Stimulated activated naive CD4-positive, alpha-beta T cell treated with Interleukin-2 at 50 U/mL for 16 hours (primary cell): ENCODE measurements at places on chromosomes 12 and 14.
A peak's percentile ranks its signal among the peaks of the same experiment; 100 is the strongest.

- DNase-seq: no peak
These were observed 50.8 kb upstream of the ELK3 start for GRCh38 chr12:96143392-96143791.

GRCh38 chr12:94725375-94726168 lies 75.2 kb upstream of the TMCC3 start:
- no peak for DNase-seq

- DNase-seq: no peak
These were observed 49.1 kb downstream of the CCER1 start for GRCh38 chr12:90905691-90906370.

- DNase-seq: no peak
These were observed 1500.7 kb upstream of the FLRT2 start for GRCh38 chr14:84029246-84029645.

- DNase-seq: no peak
These were observed 25.2 kb downstream of the TMEM30B start for GRCh38 chr14:61255968-61256367.

GRCh38 chr12:67042697-67043131 lies 226.4 kb upstream of the CAND1 start:
- DNase-seq: no peak

DNA sequence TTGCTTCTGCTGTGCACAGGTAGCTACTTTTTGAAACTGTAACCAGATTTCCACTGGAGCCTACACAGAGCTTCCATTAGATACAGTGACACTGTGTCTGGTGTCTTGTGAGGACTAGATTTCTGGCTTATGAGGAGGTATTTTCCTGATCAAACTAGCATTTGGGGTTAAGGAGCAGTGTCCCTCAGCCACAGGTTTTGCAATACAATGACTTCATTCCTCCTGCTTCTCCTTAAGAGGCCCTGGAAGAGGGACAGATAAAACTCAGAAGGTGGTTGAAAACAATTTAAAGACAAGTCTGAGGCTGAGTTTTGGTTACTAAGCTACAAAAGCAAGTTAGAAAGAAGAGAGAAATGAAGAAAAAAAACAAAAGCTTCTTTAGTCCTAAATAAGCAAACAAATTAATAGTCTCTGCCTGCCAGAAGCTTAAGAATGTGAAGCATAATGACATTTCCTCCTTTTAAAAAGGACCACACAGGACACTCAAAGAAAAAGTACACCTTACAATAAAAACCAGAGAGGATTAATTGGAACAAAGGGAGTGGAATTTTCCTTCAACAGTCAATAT lies 53.0 kb downstream of the PKP2 start:
- DNase-seq: no peak

- DNase-seq: no peak
These were observed 110.2 kb downstream of the PPP2R5E start for GRCh38 chr14:63432888-63433552.

GRCh38 chr12:107522692-107523477 lies 162.7 kb upstream of the PWP1 start:
- DNase-seq: no peak

DNA sequence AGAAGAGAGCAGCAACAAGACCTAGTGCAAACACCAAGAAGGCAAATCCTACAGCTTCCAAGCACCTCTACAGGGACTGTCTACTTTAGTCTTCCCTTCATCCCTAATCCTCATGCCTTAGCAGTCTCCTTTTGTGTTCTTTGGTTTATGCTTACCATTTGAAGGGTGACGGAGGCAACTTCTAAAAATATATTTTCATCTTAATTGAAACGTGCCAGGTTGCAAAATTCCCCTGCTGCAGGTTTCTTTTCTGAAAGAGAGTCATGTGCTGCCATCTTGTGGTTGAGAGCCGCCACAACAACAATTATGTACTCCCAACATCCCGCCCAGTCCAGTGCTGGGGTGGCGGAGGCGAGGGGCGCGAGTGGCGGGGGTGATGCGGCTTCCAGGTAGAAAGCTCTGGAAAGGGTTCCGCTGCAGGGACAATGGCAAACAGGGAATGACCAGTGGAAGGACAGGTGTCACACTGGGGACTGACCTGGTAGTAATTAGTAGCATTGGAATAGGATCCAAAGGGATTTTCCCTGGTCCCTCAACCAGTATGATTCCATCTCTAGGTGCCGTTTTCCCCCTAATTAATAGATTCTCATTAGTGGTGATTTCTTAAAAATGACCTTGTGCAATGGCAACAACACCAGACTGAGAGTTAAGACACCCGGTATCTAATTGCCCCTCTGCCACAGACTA lies 80.3 kb upstream of the GNG2 start:
- DNase-seq: peak; percentile 61

DNA sequence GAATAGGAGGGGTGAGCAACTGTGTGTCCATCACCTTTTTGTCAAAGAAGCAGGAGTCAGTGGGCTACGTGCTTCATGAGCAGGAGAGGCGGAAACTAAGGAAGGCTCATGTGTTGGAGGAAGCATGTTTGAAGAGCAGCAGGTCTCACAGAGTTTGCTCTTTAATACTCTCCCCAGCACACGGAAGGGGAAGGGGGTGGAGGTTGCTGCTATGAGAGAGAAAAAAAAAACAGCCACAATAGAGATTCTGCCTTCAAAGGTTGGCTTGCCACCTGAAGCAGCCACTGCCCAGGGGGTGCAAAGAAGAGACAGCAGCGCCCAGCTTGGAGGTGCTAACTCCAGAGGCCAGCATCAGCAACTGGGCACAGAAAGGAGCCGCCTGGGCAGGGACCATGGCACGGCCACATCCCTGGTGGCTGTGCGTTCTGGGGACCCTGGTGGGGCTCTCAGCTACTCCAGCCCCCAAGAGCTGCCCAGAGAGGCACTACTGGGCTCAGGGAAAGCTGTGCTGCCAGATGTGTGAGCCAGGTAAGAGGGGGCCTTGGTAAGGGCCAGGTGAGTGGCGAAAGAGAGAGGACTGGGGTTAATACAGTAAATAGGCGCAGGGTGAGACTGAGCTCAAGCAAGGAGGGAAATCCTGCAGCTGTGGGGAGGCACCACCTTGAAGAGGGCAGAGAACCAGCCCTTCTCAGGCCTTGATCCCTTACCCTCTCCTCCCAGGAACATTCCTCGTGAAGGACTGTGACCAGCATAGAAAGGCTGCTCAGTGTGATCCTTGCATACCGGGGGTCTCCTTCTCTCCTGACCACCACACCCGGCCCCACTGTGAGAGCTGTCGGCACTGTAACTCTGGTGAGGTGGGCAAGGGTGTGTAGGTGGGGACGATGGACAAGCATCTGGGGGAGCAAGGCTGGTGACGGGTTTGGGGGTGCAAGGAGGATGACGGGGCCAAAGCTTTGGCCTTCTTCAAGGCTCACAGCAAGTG lies at the start of gene CD27:
Gene CD27 (plus strand): TSS at position 252 of the 985 bp plus-strand sequence. CDS start 141 bp downstream, at position 393.
- DNase-seq: no peak

- DNase-seq: no peak
These were observed 623.4 kb downstream of the DIO2 start for GRCh38 chr14:79587875-79588274.

GRCh38 chr12:129096184-129096583 lies 242.9 kb downstream of the GLT1D1 start:
- DNase-seq: no peak

DNA sequence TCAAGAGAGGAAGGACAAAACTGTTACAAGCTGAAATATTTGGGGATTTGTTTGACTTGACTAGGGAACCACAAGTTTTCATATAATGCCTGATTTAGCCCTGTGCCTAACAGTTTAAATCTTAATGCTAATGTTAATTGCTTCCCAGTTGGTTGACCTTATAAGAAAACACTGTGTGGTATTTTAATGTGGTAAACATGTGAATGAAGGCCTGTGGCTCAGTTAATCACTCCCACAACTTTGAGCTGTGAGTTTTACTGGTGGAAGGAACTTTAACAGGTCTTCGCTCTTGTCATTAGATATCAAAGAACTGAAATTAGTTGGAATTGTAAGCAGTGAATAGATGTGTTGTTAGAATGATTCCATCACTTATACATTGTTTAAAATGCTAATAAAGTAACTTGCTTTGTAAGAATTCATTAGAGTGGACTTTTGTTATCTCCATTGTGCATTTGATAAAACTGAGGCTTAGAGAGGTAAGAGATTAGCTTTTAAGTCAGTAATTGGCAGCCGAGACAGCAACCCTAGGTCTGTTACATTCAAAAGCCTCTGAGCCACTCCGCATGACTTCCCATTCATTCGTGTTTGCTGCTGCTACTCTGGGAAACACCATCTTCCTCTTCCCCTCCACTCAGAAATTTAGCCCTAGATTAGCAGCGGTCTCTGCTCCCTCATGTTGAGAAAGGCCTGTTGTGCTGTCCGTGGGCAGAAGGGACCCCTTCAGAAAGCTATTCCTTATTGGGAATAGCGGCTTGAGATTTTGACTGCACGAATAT lies 1.0 kb upstream of the TBK1 start:
- no peak for DNase-seq

DNA sequence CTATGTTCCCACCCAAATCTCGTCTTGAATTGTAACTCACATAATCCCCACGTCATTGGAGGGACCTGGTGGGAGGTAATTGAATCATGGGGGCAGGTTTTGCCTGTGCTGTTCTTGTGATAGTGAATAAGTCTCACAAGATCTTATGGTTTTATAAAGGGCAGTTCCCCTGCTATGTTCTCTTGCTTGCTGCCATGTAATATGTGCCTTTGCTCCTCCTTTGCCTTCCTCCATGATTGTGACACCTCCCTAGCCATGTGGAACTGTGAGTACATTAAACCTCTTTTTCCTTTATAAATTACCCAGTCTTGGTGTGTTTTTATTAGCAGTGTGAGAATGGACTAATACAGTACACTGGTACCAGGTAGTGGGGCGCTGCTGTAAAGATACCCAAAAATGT lies 177.6 kb upstream of the SYT10 start:
- DNase-seq: no peak

- no peak for DNase-seq
These were observed 195.1 kb downstream of the CHST11 start for GRCh38 chr12:104651811-104652210.

GRCh38 chr14:73754911-73755360 lies 40.8 kb upstream of the PNMA1 start:
- DNase-seq: no peak

DNA sequence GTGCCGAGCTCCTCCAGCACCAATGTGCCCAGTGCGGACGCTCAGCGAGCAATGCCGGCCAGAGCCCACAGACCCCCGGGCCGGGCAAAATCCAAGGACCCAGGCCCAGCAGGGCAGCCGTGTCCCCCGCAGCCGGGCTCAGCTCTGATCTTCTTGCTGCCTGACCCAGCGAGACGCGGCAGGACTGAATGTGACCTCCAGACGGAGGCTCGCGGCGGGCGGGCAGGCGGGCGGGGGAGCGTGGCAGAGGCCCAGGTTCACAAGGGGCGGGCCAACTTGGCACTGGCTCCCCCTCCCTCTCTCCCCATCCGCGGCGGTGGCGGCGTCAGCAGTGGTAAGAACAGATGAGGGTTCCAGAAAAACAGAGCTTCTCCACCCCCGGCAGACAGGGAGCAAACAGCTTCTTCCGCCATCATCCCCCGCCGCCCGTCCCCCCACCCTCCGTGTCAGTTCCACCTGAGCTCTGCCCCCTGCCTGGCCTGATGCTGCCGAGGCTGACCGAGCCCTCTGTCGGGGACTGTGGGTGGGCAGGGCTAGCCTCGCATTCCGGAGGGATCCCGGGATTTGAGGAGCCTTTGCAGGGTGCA lies 94.3 kb downstream of the RFLNA start:
- peak; percentile 58 for DNase-seq

DNA sequence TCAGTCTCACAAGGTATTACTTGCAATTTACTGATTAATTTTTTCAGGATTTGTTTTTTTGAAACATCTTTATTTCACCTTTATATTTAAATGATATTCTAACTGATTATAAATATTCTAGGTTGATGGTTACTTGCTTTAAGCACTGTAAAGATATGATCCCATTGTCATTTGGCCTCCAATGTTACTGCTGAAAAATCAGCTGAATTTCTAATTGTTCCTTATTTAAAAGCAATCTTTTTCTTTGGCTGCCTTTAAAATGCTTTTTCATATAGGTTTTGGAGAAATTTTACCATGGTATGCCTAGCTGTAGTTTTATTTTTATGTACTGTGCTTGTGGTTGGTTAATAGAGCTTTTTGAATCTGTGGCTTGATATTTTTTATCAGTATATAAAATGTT lies 275.6 kb upstream of the PPFIA2 start:
- DNase-seq: no peak
